Chondrocyte (in vitro differentiated cells): ENCODE measurements at places on chromosomes 6 and 20. TPM values are rescaled to one million over a fixed set of nuclear protein-coding genes. Genes with fewer than 3 reads are reported as not detected.

The CST5 gene
- total RNA-seq = not detected in 3 replicates

- no peak overlapping the region for H3K27ac ChIP-seq
- H3K27me3 ChIP-seq = peaks cover 59% of the 10 kb centered on the region
- H3K4me1 ChIP-seq = peaks cover 15% of the 10 kb centered on the region
- peak overlapping the region; percentile 70 for H3K4me3 ChIP-seq
- no peak for DNase-seq
- H3K36me3 ChIP-seq = no peaks in the 10 kb centered on the region
Observed at GRCh38 chr6:29792123-29793035, 35.2 kb upstream of the HLA-G start.

GRCh38 chr6:138526822-138527235 is 27.5 kb upstream of the NHSL1 start:
- H3K27me3 ChIP-seq = no peaks in the 10 kb centered on the region
- no peaks in the 10 kb centered on the region for H3K36me3 ChIP-seq
- peak overlapping the region; percentile 79 for H3K27ac ChIP-seq
- H3K4me3 ChIP-seq = peak overlapping the region; percentile 62
- peaks cover 15% of the 10 kb centered on the region for H3K4me1 ChIP-seq
- DNase-seq = no peak

- no peak for DNase-seq
- no peak overlapping the region for H3K4me3 ChIP-seq
- no peaks in the 10 kb centered on the region for H3K36me3 ChIP-seq
Observed at GRCh38 chr6:152696522-152696921, 1.2 kb upstream of the MYCT1 start.

The CST8 gene
- not detected in 3 replicates for total RNA-seq

GRCh38 chr6:139415365-139415764 is 40.9 kb upstream of the CITED2 start:
- no peaks in the 10 kb centered on the region for H3K36me3 ChIP-seq
- no peak overlapping the region for H3K27ac ChIP-seq
- H3K4me1 ChIP-seq = peaks cover 4% of the 10 kb centered on the region
- H3K4me3 ChIP-seq = no peak overlapping the region

DNA sequence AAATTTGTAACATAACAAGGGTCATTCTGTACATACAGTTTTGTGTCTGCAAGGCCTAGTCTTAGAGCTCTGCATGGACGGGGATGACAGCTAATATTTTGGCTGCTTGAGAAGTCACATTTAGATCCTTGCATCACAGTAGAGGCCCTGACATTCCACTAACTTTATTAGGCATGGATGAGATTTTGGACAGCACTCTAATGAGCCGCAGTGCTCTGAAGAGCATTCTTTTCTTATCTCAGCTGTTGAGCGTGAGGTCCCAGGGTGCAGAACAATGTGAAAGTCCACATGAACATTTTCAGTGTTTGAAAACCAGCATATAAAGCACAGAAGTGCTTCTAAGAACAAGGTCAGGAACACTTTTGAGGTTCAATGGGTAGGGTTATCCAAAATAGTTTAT is 58.9 kb downstream of the IPCEF1 start:
- H3K27ac ChIP-seq = no peak overlapping the region
- DNase-seq = no peak
- peaks cover 28% of the 10 kb centered on the region for H3K4me1 ChIP-seq
- H3K4me3 ChIP-seq = no peak overlapping the region
- H3K36me3 ChIP-seq = no peaks in the 10 kb centered on the region

GRCh38 chr6:51616243-51616642 is 471.2 kb downstream of the PKHD1 start:
- no peak for DNase-seq
- H3K4me1 ChIP-seq = peaks cover 42% of the 10 kb centered on the region
- no peak overlapping the region for H3K4me3 ChIP-seq
- no peaks in the 10 kb centered on the region for H3K27me3 ChIP-seq
- H3K36me3 ChIP-seq = no peaks in the 10 kb centered on the region
- H3K27ac ChIP-seq = peak overlapping the region; percentile 24

GRCh38 chr20:37896932-37897548 is 5.9 kb upstream of the VSTM2L start:
- DNase-seq = no peak
- H3K36me3 ChIP-seq = no peaks in the 10 kb centered on the region
- peaks cover 23% of the 10 kb centered on the region for H3K4me1 ChIP-seq
- H3K27ac ChIP-seq = no peak overlapping the region

- peaks cover 8% of the 10 kb centered on the region for H3K27me3 ChIP-seq
- no peak overlapping the region for H3K27ac ChIP-seq
- no peak overlapping the region for H3K4me3 ChIP-seq
Observed at GRCh38 chr20:33874129-33874528, 63.0 kb downstream of the CHMP4B start.

The SFT2D1 gene
- total RNA-seq = 19.0 to 30.0 TPM (median 26.0 TPM) in 3 replicates

GRCh38 chr6:99811636-99812035 is 182.4 kb downstream of the MCHR2 start:
- H3K27me3 ChIP-seq = peaks cover 39% of the 10 kb centered on the region
- H3K4me3 ChIP-seq = no peak overlapping the region
- H3K4me1 ChIP-seq = no peaks in the 10 kb centered on the region
- no peaks in the 10 kb centered on the region for H3K36me3 ChIP-seq
- H3K27ac ChIP-seq = no peak overlapping the region

The GNAS-AS1 gene
- 1.1 to 2.7 TPM (median 1.7 TPM) in 3 replicates for total RNA-seq

DNA sequence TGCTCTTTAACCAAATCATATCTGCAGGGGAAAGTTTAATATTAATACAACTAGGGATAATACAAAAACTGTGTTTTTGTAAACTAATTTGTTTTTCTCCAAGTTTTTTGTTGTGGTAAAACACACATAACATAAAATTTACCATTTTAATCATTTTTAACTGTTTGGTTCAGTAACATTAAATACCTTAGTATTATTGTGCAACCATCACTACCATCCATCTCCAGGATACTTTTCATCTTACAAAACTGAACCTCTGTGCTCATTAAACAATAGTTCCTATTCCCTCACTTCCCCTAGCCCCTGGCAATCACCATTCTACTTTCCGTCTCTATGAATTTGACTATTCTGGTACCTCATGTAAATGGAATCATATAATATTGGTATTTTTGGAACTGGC is 15.9 kb downstream of the BEND6 start:
- peaks cover 4% of the 10 kb centered on the region for H3K36me3 ChIP-seq
- no peak for DNase-seq
- no peaks in the 10 kb centered on the region for H3K27me3 ChIP-seq
- H3K27ac ChIP-seq = no peak overlapping the region

The ISM1 gene
- 0.31 to 1.2 TPM (median 0.97 TPM) in 3 replicates for total RNA-seq

The GGTLC1 gene
- not detected in 3 replicates for total RNA-seq

- H3K27me3 ChIP-seq = no peaks in the 10 kb centered on the region
- H3K36me3 ChIP-seq = peaks cover 2% of the 10 kb centered on the region
- no peak overlapping the region for H3K27ac ChIP-seq
- H3K4me1 ChIP-seq = no peaks in the 10 kb centered on the region
- DNase-seq = no peak
- H3K4me3 ChIP-seq = no peak overlapping the region
Observed at GRCh38 chr20:16620961-16621360, 47.7 kb upstream of the KIF16B start.

DNA sequence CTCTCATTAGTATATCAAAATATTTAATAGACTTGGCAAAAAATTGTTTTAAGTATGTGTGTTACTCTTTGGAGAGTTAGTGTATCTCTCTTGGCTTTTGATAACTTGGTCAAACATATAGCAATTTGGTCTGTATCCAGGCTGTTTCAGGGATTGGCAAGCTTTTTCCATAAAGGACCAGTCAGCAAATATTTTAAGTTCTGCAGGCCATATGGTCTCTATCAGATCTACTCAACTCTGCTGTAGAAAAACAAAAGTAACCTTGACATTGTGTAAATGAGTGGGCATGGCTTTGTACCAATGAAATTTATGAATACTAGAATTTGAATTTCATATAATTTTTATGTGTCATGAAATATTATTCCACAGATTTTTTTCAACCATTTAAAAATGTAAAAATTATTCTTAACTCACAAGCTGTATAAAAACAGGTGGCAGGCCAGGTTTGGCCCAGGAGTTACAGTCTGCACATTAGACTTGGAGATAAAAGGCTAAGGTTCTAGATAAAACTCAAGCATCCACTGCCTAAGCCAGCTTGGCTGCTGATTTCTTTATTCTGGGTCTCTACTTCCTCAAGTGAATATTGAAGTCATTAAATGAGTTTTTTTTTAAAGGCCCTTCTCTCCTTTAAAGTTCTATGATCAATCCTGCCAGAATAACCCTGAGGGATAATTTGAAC is 13.7 kb downstream of the GSTA4 start:
- no peak overlapping the region for H3K27ac ChIP-seq
- no peak overlapping the region for H3K4me3 ChIP-seq
- DNase-seq = no peak
- H3K36me3 ChIP-seq = peaks cover 26% of the 10 kb centered on the region

GRCh38 chr6:40170856-40171255 is 236.6 kb upstream of the MOCS1 start:
- no peak overlapping the region for H3K4me3 ChIP-seq
- no peak overlapping the region for H3K27ac ChIP-seq
- no peak for DNase-seq
- peaks cover 30% of the 10 kb centered on the region for H3K27me3 ChIP-seq
- no peaks in the 10 kb centered on the region for H3K36me3 ChIP-seq

The RSPH4A gene
- total RNA-seq = 0.36 TPM in 1 of 3 replicates, not detected in the others

DNA sequence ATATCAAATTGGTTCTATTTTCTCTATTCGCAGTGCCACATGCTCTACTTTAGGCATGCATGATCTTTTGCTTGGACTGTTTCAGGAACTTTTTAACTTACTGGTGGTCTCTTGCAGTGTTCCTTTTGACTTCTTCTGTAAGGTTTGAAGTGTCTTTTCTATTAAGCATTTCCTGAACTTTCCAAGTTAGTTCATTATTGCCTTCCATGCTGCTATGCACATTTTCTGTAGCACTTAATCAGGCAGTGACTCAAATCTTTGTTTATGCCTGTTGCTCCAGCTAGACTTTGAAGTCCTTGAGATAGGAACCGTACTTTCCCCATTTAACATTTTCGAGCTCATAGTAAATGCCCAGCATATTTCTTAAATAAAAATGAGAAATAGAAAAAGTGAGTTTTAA is 52.2 kb downstream of the FAM83B start:
- H3K36me3 ChIP-seq = no peaks in the 10 kb centered on the region
- no peaks in the 10 kb centered on the region for H3K27me3 ChIP-seq
- no peaks in the 10 kb centered on the region for H3K4me1 ChIP-seq
- H3K4me3 ChIP-seq = no peak overlapping the region

- no peak within 1 kb of the TSS for H3K4me3 ChIP-seq
- peak; percentile 90 for DNase-seq
- H3K4me1 ChIP-seq = no peaks in the 10 kb centered on the region
- H3K27me3 ChIP-seq = peaks cover 57% of the 10 kb centered on the region
- no peaks in the 10 kb centered on the region for H3K36me3 ChIP-seq
Observed at GRCh38 chr20:5316188-5317158, at the start of gene PROKR2. Gene PROKR2, minus strand, starts transcription at chr20:5316954. Its CDS starts 2,585 bp downstream, at chr20:5314369.

The HLA-DOA gene
- total RNA-seq = not detected in 3 replicates

GRCh38 chr6:117469356-117469755 is 13.1 kb upstream of the DCBLD1 start:
- peaks cover 14% of the 10 kb centered on the region for H3K4me1 ChIP-seq
- no peaks in the 10 kb centered on the region for H3K27me3 ChIP-seq
- H3K36me3 ChIP-seq = no peaks in the 10 kb centered on the region
- H3K4me3 ChIP-seq = no peak overlapping the region

The SNAI1 gene
- 4.9 to 15.1 TPM (median 6.1 TPM) in 3 replicates for total RNA-seq

The ETV7 gene
- not detected in 3 replicates for total RNA-seq

- H3K27ac ChIP-seq = no peak overlapping the region
- H3K27me3 ChIP-seq = no peaks in the 10 kb centered on the region
- peaks cover 41% of the 10 kb centered on the region for H3K36me3 ChIP-seq
- no peaks in the 10 kb centered on the region for H3K4me1 ChIP-seq
Observed at GRCh38 chr6:484086-484745, 92.7 kb downstream of the IRF4 start.

The ZC2HC1B gene
- total RNA-seq = 0.46 TPM in 1 of 3 replicates, not detected in the others

DNA sequence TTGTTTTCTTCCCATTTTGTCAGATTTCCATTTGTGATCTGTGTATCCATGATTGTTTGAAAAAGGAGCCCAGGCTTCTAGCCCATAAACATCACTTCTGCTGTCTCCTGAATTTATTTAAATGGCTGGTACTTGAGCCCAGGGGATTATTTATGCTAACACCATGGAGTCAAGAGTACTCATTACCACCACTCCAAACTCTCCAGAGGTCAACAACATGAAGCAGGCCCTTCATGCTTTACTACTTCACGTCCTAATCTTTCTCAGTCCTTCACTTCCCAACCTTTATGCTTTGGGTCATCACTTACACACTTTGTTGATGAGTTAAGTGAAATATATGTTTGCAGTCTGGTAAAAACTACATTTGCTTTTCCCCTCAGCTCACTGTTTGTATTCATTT is 247.8 kb downstream of the BMP2 start:
- H3K27ac ChIP-seq = no peak overlapping the region
- H3K4me1 ChIP-seq = no peaks in the 10 kb centered on the region
- no peak for DNase-seq

- no peaks in the 10 kb centered on the region for H3K36me3 ChIP-seq
- DNase-seq = no peak
- peaks cover 15% of the 10 kb centered on the region for H3K4me1 ChIP-seq
- H3K27me3 ChIP-seq = no peaks in the 10 kb centered on the region
- peak overlapping the region; percentile 80 for H3K27ac ChIP-seq
- H3K4me3 ChIP-seq = no peak overlapping the region
Observed at GRCh38 chr6:135985471-135985870, 134.0 kb downstream of the PDE7B start.

- H3K27me3 ChIP-seq = peaks cover 59% of the 10 kb centered on the region
- peaks cover 3% of the 10 kb centered on the region for H3K4me1 ChIP-seq
- peak overlapping the region; percentile 59 for H3K4me3 ChIP-seq
- H3K36me3 ChIP-seq = peaks cover 7% of the 10 kb centered on the region
- DNase-seq = no peak
Observed at GRCh38 chr6:137045222-137045789, 541 bp upstream of the IL20RA start.
